ENCODE measurements at places on chromosomes 4 and X.

GRCh38 chr4:5689065-5689464, 19.3 kb downstream of the EVC2 start:
- no peak for DNase-seq

- no peak for DNase-seq
Observed at GRCh38 chrX:40806513-40807220, 71.3 kb upstream of the MED14 start.

- no peak for DNase-seq
Observed at GRCh38 chrX:39728025-39728424, 369.7 kb downstream of the BCOR start.

- peak; percentile 60 for DNase-seq
Observed at GRCh38 chrX:119729408-119730201, 28.8 kb upstream of the SOWAHD start.
